Stimulated activated naive CD4-positive, alpha-beta T cell (primary cell): ENCODE measurements at places on chromosomes 3 and 15.

GRCh38 chr3:140206196-140207040 lies 271.4 kb downstream of the CLSTN2 start:
- DNase-seq = no peak

- no peak for DNase-seq
Measured at GRCh38 chr3:156170571-156170970, 50.2 kb downstream of the KCNAB1 start.

DNA sequence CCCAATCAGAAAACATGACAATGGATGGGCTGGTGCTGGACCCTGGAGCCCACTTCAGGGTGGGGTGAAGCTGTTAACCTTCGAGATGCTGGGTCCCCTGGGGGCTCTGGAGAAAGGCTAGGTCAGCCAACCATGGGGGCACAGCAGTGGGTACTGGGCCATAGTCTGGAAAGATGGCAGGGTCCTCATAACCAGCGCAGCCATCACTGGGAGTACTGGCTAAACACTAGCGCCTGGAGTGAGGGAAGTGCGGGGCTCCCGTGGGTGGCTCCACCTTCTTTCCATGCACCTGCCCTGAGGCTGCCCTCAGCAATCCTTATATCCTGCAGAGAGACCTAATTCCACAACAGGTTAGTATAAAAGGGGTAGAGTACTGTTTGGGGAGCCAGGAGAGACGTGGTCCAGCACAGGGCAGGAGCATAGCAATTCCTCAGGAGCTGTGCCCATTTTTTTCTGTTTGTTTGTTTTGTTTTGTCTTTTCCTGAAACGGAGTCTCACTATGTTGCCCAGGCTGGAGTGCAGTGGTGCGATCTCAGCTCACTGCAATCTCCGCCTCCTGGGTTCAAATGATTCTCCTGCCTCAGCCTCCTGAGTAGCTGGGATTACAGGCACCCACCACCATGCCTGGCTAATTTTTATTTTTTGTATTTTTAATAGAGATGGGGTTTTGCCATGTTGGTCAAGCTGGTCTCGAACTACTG lies 122.6 kb upstream of the MEF2A start:
- no peak for DNase-seq

GRCh38 chr3:161389445-161390035 lies 18.2 kb upstream of the SPTSSB start:
- no peak for DNase-seq

GRCh38 chr15:80697075-80697685 lies 2.1 kb downstream of the ABHD17C start:
- no peak for DNase-seq

GRCh38 chr15:79608066-79608864 lies 176.1 kb downstream of the MINAR1 start:
- DNase-seq = no peak

DNA sequence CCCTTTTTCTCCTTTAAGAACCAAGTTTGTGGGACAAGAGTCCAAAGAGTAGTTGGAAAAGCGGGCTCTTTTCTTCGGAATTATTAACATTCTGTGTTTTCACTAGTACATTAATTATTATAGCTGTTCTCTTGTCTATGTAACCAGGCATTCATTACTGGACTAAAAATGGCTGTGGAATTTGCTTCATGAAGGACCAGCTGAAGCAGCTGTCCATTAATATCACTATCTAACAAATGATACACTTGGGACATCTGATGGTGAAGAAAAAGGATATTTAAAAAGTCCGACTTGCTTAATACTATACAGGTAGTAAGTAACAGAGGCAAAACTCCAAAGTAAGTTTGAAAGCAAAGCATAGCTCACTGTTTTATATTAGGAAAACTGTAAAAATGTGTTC lies 728.9 kb upstream of the DPPA4 start:
- no peak for DNase-seq

- no peak for DNase-seq
Measured at GRCh38 chr15:79171320-79172031, 80.9 kb upstream of the RASGRF1 start.

GRCh38 chr3:78604341-78604740 lies 1163.5 kb downstream of the ROBO1 start:
- DNase-seq = no peak

- no peak for DNase-seq
Measured at GRCh38 chr3:170766253-170766652, 103.7 kb downstream of the RPL22L1 start.

- no peak for DNase-seq
Measured at GRCh38 chr15:65690778-65691177, 69.0 kb downstream of the SLC24A1 start.

- no peak for DNase-seq
Measured at GRCh38 chr15:72044956-72045355, 73.0 kb downstream of the MYO9A start.

GRCh38 chr3:129398803-129399144 lies 29.7 kb downstream of the EFCAB12 start:
- no peak for DNase-seq

DNA sequence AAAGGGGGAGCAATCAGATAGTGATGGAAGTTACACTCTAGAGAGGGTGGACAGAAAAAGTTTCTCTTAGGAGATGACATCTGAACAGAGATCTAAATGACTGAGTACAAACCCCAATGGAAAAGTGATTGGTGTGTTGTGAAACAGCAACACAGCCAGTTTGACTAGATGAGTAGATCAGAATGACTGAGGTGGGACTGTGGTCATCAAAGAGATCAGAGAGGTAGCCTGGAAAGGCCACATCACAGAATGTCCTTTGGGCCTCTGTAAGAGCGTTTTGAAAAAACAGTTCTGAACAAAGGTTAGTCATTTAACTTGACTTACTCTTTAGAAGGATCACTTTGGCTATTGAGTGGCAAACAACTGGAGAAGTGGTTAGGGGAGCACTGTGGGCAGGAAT lies 10.6 kb downstream of the LRRC58 start:
- DNase-seq = no peak

- no peak for DNase-seq
Measured at GRCh38 chr3:24548278-24548677, 53.6 kb upstream of the THRB start.

DNA sequence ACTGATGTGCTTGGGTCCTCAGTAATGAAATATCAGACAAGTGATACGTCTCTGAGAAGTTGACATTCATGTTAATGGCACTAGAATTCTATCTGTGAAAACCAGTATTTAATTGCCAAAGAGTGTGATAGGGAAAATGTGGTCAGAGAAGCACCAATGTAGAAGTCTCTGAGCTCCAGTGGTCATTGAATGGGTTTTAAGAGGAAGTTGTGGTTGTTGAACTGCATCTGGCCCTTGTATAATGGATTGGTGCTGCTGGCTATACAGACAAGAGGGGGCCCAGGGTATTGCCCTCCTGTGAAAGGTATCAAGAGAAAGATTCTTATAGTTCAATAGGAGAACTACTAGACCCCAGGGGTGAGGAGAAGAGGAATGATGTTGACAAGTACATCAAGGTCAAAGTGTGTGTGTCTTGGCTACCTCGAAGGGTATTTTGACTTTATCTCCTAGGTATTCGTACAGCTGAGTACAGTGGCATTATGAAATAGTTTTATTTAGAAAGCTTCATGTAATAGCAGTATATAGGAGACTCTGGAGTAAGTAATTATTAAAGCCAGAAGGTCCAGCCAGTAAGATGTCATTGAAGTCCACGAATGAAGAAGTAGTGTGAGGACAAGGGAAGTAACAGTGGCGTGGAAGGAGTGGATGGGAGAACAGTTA lies 47.1 kb downstream of the CHD2 start:
- no peak for DNase-seq

GRCh38 chr3:157392104-157392503 lies 44.5 kb upstream of the PTX3 start:
- DNase-seq = no peak

GRCh38 chr3:45779746-45780735 lies 16.3 kb downstream of the SLC6A20 start:
- DNase-seq = no peak

GRCh38 chr3:108486338-108486737 lies 24.1 kb downstream of the MYH15 start:
- no peak for DNase-seq

- DNase-seq = peak; percentile 81
Measured at GRCh38 chr3:16300881-16301359, 35.9 kb downstream of the OXNAD1 start.
